ENCODE measurements at places on chromosomes 13 and 19.

DNA sequence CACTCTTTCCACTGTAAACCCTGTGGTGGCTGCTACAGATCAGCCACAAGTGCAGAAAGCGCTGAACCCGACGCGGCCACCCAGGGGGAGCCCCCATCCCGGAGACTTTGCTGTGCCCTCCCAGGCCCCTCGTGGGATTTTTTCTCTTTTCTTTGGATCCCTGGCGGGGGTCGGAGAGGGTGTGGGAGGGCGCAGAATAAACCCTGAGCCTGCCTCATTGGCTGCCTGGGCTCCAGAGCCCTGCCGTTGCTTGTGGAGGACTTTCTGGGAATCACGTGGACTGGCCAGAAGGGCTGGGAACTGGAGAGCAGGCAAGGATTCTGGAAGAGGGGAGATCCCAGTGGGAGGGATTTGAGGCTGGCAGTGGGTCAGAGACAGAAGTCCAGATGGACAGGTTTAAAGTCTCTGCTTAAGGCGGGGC, 24.9 kb downstream of the GADD45B start:
- no peak for DNase-seq

GRCh38 chr19:29501816-29502580, 23.8 kb upstream of the VSTM2B start:
- DNase-seq, result no peak

DNA sequence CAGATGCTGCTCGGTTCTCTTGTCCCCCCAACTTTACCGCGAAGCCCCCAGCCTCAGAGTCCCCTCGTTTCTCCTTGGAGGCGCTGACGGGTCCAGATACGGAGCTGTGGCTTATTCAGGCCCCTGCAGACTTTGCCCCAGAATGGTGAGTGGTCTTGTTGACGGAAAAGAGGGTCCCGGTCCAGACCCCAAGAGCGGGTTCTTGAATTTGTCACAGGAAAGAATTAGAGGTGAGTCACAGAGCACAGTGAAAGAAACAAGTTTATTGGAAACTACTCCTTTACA, 589 bp downstream of the POLR1G start:
- DNase-seq, result no peak

DNA sequence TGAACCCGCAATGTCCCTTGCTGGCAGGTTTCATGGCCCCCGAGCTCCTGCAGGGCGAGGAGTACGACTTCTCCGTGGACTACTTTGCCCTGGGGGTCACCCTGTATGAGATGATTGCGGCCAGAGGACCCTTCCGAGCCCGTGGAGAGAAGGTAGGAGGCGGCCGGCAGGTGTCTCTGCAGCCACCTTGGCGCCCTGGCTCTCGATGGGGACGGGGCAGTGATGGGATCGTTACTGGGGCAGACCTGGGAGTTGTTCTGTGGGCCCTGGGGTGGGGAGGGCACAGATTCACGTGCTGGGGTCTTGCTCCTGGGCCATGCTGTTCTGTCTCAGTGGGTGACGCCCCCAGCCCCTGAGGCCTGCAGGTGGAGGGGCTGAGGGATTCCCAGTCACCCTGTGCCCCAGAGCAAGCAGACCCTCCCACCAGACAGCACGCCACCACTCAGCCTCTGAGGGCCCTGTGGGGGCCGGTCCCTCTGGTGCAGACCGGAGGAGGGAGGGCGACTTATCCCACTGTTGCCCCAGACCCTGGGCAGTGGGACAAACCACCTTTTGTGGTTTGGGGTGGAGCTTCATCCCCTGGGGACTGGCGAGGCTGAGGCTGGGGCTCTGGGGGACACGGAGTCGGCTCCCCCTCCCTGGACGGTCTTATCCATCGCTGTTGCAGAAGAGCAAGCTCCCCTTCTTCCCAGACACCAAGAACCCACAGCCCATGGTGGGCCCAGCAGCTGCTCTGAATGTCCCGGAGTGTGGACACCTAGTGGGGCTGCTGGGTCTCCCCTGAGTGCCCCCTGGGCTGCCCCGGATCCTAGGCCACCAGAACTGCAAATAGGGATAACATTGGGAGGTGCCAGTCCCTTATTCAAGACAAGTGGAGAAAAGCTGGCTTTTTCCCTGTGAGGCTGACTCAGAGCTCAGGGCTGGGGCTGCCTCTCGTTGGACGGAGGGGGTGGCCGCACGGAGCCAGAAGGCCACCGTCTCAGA, 27.5 kb upstream of the TMEM255B start:
- DNase-seq, result no peak

GRCh38 chr19:42426643-42427042, 545 bp downstream of the LIPE start:
- DNase-seq, result no peak

DNA sequence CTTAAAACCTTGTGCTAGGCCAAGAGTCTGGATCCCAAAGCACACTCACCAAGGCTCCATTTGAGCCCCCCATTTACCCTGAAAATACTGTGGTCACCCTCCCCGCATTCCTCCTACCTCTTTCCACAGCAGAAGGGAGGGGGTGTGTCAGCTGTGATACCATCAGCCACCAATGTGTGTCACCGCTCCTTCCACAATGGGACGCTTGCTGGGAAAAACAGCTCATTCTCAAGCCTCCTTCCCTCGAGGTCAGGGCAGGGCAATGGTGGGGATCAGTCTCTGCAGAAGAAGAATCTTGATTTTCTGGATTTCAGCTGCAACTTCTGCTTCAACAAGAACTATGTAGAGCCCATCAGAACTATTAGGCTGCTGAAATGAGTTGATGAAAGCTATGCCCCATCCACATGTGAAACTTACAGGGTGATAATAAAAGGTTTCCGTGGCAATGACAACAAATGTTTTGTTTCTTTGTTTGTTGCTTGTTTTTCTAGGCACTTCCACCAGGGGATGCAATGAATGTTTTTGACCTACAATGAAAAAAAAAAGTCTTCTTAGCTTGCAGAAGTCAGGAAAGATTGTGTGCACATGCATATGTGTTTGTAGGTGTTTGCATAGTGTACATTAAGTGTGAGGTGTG, 26.4 kb upstream of the ZNF507 start:
- DNase-seq, result no peak

- DNase-seq, result no peak
Observed at GRCh38 chr19:12117201-12117970, 22.8 kb downstream of the ZNF20 start.

DNA sequence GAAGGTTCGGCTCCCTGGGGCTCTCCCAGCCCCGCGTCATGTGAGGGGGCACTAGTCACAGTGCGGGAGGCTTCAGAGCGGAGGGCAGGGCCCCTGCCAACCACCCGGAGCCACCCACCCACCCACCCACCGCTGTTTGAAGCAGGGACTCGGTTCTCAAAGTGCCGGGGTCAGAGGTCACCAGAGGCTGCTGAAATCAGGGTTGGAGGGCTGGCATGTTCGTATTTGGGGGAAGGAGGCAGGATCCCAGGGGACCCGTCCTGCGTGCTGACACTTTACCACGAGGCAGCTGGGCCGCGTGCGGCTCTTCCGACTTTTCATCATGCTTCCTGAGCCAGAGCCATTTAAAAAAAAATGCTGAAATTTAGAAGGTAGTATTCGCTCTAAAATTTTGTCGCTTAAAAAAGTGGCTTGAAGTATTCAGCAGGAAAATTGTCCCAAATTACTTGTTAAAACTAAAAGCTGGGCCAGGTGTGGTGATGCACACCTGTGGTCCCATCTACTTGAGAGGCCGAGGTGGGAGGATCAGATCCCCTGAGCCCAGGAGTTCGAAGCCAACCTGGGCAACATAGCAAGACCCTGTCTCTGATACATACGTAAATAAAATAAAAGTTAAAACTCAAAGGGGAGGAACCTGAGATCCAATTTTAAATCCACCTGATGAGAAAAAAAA, 21.2 kb downstream of the ATP11A start:
- DNase-seq, result no peak

DNA sequence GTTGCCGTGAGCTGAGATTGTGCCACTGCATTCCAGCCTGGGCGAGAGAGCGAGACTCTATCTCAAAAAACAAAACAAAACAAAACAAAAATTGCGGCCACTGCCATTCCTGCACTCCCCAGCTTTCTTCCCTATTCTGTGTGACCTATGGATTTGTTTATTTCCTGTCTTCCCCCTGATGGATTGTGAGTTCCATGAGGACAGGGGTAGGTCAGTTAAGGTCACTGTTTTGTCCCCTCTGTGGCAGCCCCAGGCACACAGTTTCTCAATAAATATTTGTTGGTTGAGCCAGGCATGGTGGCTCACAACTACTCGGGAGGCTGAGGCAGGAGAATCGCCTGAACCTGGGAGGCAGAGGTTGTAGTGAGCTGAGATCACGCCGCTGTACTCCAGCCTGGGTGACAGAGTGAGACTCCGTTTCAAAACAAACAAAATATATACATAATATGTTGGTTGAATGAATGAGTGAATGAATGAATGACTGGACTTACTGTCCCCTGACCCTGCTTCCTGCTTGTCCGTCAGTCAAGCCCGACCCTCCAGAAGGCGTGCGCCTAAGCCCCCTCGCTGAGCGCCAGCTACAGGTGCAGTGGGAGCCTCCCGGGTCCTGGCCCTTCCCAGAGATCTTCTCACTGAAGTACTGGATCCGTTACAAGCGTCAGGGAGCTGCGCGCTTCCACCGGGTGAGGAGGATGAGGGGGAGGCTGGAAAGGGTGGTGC, 5.0 kb downstream of the EBI3 start:
- no peak for DNase-seq

GRCh38 chr13:60020288-60020687, 143.4 kb downstream of the DIAPH3 start:
- no peak for DNase-seq

Measured in NCI-H2081 (cell line).